ENCODE measurements at places on chromosomes 11 and 22.

DNA sequence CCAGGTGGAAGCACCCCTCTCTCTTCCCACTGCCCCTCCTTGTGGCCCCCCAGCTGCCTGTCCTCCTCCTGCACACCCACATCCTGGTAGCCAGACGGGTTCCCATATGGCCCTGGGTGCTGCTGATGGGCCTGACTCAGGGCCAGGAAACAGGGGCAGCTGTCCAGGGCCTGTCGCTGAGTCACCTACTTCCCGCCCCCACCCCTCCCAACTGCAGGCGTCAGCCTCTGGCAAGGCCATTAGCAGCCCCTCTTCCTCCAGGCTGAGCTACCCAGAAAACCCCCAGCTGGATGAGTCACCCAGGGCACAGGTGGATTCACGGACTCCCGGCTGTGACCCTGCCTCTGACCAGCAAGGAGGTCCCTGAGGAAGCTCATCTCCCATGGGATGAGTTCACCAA, 6.9 kb upstream of the GAL start:
- no peak for DNase-seq

- no peak for DNase-seq
Observed at GRCh38 chr11:56522008-56522407, 21.0 kb downstream of the OR5M11 start.

- DNase-seq: no peak
Observed at GRCh38 chr11:36688132-36688531, 90.1 kb upstream of the RAG2 start.

DNA sequence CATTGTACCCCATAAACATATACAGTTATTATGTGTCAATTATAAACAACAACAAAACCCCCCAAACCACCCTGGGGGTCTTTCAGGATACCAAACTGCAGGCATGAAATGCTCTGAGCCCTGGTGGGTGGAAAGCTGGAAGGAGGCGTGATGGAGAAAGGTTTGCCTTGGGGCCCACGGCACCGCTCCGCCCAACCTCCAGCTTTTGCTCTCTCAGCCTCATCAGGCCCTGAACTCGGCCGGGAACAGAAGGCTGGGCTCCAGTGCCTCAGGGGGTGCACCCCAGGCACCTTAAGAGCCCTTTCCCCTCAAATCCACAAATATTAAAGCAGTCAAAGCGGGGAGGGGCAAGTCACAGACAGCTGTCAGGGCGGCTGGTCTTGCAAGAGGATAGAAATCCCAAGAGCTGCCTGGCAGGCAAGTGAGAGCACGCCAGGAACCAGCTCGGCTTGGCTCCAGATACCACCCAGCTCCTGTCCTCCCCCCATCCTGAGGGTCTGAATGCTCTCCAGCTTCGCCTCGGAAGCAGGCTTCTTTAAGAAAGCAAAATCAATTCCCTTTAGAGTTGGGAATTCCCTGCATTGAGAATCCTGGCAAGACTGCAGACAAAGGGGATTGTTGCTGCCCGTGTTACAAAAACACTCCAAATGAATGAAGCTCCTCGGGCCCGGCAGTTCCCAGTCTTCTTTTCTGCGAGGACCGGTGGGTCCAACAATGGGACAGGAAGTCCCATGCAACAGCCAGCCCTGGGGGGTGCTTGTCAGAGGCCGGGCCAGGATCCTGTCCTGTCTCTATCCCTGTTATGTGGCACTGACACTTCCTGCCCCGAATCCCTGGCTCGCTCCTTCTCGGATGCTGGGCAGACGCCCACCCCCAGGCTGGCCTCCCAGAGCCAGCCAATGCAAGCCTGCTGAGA, 80.8 kb downstream of the NAT10 start:
- DNase-seq: no peak

DNA sequence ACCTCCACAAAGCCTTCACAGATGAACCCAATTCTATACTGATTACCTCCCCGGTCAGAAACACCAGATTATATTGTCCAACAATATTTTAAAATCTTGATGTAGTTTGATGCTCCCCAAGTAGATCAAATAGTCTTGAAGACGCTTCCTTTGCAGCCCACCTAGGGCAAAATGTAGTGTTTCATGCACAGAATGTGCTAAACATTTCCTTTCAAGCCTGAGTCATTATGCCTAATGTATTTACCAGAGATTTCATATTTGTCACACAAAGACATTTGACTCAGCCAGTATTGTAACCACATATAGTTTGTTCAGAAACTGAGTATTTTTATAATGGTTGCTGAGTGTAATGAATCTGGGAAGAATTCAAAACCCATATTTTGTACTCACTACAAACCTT, 1396.8 kb downstream of the LRRC4C start:
- DNase-seq: no peak

DNA sequence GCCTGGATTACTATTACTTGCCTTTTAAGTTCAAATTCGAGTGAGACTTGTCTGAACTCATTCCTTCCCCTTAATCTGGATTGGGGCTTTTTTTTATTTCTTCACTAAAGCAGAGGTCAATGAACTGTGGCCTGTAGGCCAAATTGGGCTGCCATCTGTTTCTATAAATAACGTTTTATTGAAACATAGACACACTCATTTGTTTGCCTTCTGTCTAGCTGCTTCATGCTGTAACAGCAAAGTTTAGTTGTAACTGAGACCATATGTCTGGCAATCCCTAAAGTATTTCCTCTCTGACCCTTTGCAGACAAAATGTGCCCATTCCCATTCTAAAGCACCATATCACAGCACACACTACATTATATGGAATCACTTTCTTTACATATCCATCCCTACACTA, 207.9 kb upstream of the ISX start:
- no peak for DNase-seq

- DNase-seq: no peak
Observed at GRCh38 chr11:81098471-81098870, 1635.2 kb downstream of the FAM181B start.

DNA sequence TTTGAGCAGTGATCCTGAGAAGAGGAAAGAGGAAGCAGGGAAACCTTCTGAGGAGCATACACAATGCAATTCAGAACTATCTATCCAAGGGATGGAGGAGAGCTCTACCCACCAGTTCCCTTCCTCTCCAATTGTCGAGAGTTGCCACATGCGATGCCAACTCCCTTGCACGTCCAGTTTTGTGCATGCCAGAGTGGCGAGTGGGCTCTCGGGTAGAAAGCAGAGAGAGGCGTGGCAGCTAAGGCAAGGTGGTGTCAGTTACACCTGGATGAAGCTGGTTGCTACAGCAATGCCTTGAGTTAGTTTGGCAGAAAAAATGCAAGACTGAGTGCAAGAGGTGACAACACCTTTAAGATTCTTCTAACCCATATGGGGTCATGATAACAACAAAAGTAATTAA, 420.4 kb upstream of the CCDC90B start:
- DNase-seq: no peak

DNA sequence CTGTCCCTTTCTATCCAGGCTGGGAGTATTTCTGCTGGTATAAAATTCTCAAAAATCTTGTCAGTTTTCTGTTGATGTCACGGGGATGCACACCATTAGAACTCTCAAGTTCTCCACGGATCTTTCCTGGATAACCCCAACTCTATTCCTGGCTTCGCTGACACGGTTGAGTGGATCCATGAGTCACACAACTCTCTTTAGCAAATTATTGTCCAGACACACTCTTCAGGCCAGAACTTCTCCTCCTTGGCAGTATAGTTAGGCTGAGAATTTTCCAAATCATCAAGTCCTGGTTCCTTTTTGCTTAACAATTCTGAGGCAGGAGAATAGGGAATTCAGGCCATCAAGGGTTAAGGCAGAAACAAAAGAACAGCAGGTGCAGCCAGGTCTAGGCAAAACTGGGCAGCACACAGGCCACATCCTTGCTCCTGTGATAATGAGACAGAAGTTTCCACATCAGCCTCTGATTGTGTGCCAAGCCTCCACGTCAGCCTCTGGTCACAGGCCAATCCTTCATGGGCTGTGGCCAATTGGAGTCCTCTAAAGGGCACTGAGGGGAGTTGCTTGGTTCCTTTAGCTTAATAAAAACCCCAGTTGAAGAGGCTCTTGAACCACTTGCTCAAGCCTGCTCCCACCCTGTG, 5.7 kb upstream of the ACAT1 start:
- DNase-seq: no peak

- DNase-seq: no peak
Observed at GRCh38 chr11:29173660-29174062, 843.2 kb downstream of the KCNA4 start.

GRCh38 chr22:36160499-36160942, at the start of gene APOL3:
Gene APOL3 (minus strand): TSS chr22:36160755. CDS start chr22:36149055, 11,700 bp downstream.
- DNase-seq: peak; percentile 45

- no peak for DNase-seq
Observed at GRCh38 chr22:29658176-29658575, 54.7 kb downstream of the NF2 start.

DNA sequence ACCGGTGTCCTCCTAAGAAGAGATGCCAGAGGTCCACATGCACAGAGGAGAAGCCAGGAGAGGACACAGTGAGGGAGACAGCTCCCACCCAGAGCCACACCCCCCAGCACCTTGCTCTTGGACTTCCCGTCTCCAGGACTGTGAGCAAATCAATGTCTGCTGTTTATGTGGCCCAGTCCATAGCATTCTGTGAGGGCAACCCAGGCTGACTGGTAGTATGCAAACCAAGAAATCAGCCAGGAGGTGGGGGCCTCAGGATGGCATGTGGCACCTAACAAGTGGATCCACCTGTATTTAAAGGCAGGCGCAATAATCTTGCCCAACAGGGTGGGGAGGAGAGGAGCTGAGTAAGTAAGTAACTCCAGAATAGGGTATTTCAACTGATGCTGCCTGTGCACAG, 136.4 kb downstream of the BRD1 start:
- no peak for DNase-seq
